ENCODE measurements at places on chromosomes 12 and 14. TPM values are rescaled to one million over a fixed set of nuclear protein-coding genes. Genes with fewer than 3 reads are reported as not detected.

- no peak overlapping the region for H3K4me3 ChIP-seq
- no peak for DNase-seq
- H3K27me3 ChIP-seq = peaks cover 4% of the 10 kb centered on the region
Measured at GRCh38 chr12:100857971-100858370, 63.4 kb downstream of the ANO4 start.

DNA sequence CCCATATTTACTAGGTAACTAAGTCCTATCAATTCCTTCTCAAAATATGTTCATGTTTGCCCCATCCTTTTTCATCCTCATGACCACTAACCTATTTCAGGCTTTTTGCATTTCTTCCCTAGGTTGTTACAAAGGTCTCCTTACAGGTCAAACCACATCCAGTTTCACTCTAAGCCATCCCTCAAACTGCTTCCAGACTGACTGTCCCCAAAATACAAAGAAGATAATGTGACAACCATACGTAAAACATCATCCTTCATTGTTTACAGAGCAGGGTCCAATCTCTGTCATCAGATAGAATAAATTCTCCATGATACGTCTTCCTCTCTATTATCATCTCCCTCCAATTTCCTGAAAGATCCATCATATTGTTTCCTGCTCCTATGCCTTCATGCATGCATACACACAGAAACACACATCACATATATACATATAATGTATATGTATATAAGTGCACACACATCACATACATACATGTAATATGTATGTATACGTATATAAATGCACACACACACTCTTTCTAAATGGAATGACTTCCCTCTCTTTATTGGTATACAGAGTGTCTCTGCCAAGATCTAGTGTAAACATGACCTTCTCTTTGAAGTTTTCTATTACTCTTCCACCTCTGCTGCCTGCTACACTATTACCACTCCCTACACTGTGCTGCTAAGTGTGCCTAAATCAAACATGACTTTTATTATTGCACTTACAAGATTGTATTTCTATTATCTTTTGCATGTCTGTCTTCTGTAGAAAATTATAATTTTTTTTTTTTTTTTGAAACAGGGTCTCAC is 30.7 kb upstream of the EPS8 start:
- no peaks in the 10 kb centered on the region for H3K27me3 ChIP-seq
- no peaks in the 10 kb centered on the region for H3K36me3 ChIP-seq
- H3K4me3 ChIP-seq = no peak overlapping the region
- no peaks in the 10 kb centered on the region for H3K4me1 ChIP-seq
- no peak overlapping the region for H3K27ac ChIP-seq

The TSPAN19 gene
- total RNA-seq = 2.9 TPM

DNA sequence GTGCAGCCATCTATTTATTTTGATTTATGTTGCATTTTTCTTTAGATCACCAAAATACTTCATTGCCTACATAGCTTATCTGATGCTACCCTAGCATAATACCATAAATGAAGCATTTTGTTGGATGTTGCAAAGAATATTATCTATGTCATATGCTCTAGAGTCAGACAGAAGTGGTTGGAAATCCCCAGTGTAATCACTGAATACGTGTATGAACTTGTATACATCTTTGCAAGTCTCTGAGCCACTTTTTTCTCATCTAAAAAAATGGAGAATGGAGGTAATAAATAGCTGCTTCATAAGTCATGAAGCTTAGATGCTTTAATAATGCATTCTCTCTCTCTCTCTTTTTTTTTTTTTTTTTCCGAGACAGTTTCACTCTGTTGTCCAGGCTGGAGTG is 18.5 kb downstream of the EVL start:
- peaks cover 2% of the 10 kb centered on the region for H3K27me3 ChIP-seq
- H3K36me3 ChIP-seq = peaks cover 10% of the 10 kb centered on the region
- no peak for DNase-seq

The GON7 gene
- total RNA-seq = 6.5 TPM

DNA sequence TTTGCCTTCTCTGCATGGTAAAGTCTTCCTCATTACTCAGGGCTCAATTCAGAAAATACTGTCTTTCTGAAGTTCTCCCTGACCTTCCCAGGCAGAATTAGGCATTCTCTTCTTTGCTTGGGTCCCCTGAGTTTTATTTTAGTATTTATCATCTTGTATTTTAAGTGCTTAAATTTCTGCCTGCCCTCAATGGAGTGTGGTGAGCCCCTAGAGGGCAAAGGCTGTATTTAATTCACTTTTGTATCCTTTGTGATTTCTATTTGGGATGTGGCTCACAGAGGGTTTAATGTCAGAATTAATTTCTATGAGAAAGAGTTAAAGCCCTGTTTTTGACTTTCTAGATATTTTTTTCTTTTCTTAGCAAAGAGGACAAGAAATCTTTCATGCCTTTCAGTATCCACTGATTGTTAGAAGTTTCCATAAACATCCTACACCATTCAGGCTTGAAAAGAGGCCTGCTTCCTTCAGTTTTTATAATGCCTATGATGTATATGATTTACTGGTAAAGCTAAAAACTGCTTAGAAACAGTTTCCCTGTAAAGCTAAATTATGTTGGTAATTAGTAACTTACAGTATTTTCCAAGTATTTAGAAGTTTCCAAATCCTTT is 55.6 kb upstream of the PTPRB start:
- H3K27ac ChIP-seq = no peak overlapping the region
- no peaks in the 10 kb centered on the region for H3K4me1 ChIP-seq
- no peak overlapping the region for H3K4me3 ChIP-seq
- DNase-seq = no peak
- no peaks in the 10 kb centered on the region for H3K27me3 ChIP-seq
- no peaks in the 10 kb centered on the region for H3K36me3 ChIP-seq

GRCh38 chr12:114684098-114684869 is at the start of gene TBX3:
Gene TBX3, minus strand, starts transcription at chr12:114684175. Its CDS starts 975 bp downstream, at chr12:114683200.
- no peaks in the 10 kb centered on the region for H3K36me3 ChIP-seq
- peak; percentile 85 for DNase-seq
- H3K27ac ChIP-seq = no peak within 1 kb of the TSS
- H3K4me3 ChIP-seq = peak within 1 kb of the TSS; percentile 80

- H3K4me1 ChIP-seq = no peaks in the 10 kb centered on the region
- H3K27me3 ChIP-seq = peaks cover 2% of the 10 kb centered on the region
- DNase-seq = no peak
- no peaks in the 10 kb centered on the region for H3K36me3 ChIP-seq
- no peak overlapping the region for H3K4me3 ChIP-seq
- H3K27ac ChIP-seq = no peak overlapping the region
Measured at GRCh38 chr14:35786856-35787255, 22.2 kb downstream of the RALGAPA1 start.

GRCh38 chr14:72433511-72433910 is 460.4 kb downstream of the DPF3 start:
- peaks cover 3% of the 10 kb centered on the region for H3K27me3 ChIP-seq
- H3K36me3 ChIP-seq = no peaks in the 10 kb centered on the region
- no peak overlapping the region for H3K4me3 ChIP-seq
- DNase-seq = no peak

The VDR gene
- not detected for total RNA-seq

GRCh38 chr14:21575661-21576060 is 4.2 kb downstream of the OR10G3 start:
- no peak for DNase-seq
- no peak overlapping the region for H3K4me3 ChIP-seq
- no peak overlapping the region for H3K27ac ChIP-seq
- H3K36me3 ChIP-seq = peaks cover 8% of the 10 kb centered on the region
- H3K4me1 ChIP-seq = no peaks in the 10 kb centered on the region
- H3K27me3 ChIP-seq = peaks cover 4% of the 10 kb centered on the region
